Stimulated activated CD4-positive, alpha-beta T cell treated with anti-CD3 and anti-CD28 coated beads, Interleukin-2, amount 100 ng/mL, for 4 hours (primary cell): ENCODE measurements at places on chromosomes 12 and 14.

- no peak for DNase-seq
These were observed at the start of gene SYT10 for GRCh38 chr12:33439587-33440011. TSS of gene SYT10 (minus strand) at chr12:33439819. CDS start at chr12:33439522, 297 bp downstream.

DNA sequence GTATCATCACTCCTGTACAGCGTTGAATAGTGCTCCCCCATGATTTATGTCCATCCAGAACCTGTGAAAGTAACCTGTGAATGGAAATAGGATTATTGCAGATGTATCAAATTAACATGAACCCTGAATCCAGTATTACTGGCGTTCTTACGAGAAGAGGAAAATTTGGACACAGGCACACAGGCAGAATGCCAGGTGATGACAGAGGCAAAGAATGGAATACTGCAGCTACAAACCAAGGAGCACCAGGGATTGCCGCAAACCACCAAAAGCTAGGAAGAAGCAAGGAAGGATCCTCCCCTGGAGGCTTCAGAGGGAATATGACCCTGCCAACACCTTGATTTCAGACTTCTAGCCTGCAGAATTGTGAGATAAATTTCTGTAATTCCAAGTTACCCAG, 113.5 kb upstream of the EGLN3 start:
- DNase-seq: no peak

DNA sequence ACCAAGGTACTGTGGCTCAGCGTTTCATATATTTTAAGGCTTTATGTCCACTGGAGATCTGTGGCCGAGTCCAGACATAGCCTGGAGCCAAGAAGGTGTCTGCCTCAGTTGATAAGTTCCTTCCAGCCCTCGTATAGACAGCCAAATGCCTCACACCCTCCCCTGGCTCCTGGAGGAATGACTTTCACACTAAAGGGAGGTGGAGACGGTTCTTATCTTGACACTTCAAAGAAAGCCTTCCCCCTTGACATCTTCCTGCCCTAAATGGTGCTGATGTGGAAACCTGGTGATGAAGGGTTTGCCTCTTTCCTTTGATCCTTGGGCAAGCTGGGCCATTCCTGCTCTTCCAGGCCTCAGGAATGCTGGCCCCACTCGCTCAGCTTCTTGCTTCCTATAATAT, 474.8 kb upstream of the TBX3 start:
- no peak for DNase-seq

- no peak for DNase-seq
These were observed 354.2 kb downstream of the TMEM121 start for GRCh38 chr14:105880616-105881015.

DNA sequence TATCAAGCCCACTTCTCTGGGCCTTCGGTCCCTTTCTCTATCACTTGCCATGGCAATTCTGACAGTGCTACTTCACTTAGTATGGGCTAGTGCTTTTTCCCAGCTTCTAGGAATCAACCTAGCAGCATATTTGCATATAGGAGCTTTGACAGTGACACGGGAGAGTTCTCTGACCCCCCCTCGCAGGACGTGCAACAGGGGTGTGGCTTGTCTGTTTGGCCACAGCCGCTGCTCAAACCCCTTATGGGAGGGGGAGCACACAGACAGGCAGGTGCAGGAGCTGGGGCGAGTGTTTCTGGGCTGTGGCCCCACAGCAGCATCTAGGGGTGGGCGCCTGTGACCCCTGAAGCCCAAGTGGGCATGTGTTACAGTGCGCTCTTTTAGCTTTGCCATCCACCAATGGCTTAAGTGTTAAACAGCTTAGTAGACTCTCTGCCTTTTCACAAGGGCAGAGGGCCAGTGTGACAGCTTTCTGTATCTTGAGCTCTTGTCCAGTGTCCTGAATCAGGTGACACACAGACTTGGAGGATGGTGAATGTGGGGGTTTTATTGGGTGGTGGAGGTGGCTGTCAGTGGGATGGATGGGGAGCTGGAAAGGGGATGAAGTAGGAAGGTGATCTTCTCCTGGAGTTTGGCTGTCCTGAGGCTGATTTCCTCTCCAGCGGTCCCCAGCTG, 229.3 kb downstream of the PCNX1 start:
- no peak for DNase-seq

GRCh38 chr14:57209561-57209960, 59.1 kb downstream of the EXOC5 start:
- DNase-seq: no peak

DNA sequence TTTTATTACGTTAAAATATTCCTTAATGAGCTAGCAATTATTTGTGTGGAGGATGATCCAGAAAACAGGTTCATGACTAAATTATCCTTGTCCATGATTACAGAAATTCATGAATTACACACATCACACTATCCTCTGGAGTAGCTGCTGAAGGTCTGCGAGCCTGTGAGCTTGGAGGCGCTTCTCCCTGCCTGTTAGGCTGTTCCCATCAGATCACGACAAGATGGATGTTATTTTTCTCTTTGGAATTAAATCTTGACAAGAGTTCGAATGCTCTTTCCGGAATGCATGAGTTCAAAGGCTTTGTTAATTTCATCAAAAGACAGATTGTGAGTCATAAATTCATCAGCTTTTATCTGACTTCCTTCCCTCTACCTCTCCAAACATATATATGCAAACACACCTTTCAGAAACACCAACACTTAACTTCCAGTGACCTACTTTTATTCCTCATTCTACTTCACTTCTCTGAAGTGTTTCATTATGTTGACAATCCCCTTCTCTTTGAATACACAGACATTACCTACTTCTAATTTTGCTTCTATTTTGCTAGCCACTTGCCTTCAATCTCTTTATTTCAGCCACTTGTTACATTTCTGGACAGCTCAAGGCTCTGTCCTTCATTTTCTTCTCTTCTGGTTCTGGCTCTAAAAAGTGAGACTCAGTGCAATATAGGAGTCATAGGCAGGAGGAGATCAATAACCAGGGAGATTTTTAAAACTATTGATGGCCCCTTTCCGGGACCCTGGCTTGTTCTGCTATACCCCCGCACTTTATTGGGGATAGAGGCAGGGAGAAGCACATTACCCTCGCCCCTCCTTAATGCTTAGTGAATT, 274.6 kb downstream of the BTG1 start:
- DNase-seq: no peak

DNA sequence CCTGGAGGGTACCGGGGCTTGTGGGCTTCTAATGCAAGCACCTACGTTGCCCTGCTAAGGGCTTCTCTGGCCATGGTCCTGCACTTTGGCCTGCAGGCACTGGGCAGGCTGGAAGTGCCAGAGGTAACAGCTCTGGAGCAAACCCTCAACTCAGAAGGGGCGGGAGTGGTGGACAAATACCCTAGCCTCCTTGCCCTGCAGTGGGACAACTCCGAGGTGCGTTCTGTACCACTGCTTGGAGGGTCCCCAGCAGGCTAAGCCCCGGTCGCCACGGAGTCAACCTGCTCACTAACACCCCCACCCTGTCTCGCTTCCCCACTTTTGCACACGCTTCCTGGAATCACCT, 20.4 kb upstream of the BEGAIN start:
- no peak for DNase-seq

GRCh38 chr14:93023802-93024434, 91.8 kb downstream of the ITPK1 start:
- DNase-seq: no peak

- no peak for DNase-seq
These were observed 264.0 kb downstream of the EGLN3 start for GRCh38 chr14:33686856-33687255.

- no peak for DNase-seq
These were observed 209.1 kb downstream of the DACT1 start for GRCh38 chr14:58846682-58847465.

DNA sequence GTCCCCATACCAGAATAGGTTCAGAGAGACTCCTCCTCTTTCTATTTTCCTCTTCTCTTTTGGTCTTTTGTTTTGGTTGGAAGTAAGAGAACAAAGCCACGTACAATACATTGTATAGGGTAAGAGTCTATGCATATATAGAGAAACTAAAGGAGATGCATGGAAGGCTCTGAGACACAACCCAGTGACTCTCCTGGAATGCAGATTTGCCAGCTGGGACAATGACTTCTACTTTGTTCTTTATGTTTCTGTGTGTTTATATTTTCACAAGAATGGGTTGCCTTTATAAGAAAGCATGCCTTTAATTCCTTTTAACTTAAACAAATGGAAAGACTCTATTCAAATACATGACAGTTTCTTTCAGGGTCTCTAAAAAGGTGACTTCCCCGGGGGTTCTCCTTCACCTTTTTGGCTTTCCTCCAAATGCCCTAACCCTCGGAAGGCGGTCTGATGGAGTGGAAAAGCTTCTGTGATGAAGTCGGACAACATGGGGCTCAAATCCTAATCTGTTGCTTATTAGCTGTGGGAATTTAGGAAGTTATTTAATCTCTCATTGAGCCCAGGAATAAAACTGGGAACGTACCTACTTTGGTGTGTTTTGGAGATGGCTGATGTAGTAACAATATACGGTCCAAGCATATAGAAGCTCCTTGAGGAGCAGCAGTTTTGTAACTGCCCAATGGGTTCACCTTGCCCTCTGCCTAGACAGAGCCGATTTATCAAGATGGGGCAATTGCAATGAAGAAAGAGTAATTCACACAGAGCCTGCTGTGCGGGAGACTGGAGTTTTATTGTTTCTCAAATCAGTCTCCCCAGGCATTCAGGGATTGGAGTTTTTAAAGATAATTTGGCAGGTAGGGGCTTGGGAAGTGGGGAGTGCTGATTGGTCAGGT, 9.1 kb upstream of the SERPINA1 start:
- no peak for DNase-seq

DNA sequence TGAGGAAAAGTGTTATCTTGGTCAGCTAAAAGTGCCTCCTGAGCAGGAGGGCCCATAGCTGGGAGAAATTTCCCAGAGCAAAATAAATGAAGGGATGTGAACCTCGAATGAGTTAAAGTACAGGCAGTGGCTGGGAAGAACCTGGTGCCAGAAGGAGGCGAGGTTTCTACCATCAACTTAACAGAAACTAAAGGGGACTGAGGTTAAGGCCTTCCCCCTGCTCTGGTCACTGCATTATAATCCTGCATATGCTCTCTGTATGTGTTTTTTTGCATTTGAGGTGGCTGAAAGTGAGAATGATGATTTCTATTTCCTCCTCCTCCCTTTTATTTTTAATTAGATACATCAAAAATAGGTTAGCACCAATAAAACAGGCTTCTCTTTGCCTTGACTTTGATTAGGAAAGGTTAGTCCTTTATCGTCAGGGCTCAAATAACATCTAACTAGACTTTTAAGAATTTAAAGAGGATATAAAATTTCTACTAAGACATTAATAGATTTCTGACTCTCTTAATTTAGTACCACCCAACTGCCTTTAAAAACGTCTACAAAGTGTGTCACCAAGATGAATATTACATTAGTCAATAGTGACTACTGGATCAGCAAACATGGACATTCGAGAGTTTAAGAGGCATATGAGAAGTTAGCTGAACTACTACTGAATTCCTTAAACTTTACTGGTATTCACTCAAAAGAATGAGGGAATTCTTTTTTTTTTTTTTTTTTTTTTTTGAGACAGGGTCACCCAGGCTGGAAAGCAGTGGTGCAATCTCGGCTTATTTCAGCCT, 49.2 kb downstream of the GALNT4 start:
- DNase-seq: no peak

DNA sequence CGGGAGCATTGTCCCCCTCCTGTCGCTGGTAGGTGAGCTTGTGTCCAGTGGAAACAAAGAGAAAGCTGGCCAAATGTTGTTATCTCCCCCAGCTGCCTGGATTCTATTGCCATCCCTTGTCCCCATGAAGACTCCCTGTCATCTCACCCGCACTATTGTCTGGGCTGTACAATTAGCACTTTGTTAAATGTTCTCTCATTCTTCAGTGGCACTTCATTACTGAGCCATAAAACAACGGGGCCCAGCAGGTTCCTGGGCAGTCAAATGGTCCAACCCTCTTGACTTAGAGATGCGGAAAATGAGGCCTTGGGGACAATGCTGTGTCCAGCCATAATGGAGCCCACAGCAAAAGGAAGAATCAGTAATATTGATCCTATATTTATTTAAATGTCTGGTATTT, 13.2 kb upstream of the COL2A1 start:
- no peak for DNase-seq

- no peak for DNase-seq
These were observed 204.7 kb downstream of the BCAT1 start for GRCh38 chr12:24743941-24744793.

DNA sequence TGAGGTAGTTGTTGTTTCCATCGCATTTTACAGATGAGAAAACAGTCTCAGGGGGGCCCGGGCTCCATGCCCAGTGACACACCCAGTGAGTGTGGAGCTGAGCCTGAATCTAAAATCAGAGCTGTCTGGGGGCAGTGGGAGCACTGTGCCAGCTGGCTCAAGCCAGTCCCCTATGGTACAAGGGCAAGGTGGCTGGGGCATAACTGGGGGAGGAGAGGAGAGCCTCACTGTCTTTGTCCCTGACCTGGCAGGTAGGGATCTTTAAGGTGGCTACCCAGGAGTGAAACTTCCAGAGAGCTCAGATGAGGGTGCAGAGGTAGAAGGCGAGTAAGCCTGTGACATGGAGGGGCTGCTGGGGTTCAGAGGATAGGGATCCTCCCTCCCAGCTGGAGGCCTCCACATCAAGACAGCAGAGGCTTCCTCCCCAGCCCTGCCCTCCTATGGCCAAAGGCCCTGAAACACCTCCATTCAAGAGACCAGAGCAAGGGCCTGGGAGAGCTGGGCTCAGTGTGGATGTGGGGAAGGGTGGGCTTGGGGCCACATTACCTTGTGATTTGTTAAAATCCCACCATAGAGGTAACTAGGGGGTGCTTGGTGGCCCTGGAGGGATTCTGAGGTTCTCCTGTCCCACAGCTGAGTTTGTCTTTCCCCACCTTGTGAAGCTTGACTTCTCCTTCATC, 33.1 kb downstream of the ASCL4 start:
- no peak for DNase-seq

GRCh38 chr12:56941299-56942017, 7.2 kb upstream of the SDR9C7 start:
- no peak for DNase-seq

DNA sequence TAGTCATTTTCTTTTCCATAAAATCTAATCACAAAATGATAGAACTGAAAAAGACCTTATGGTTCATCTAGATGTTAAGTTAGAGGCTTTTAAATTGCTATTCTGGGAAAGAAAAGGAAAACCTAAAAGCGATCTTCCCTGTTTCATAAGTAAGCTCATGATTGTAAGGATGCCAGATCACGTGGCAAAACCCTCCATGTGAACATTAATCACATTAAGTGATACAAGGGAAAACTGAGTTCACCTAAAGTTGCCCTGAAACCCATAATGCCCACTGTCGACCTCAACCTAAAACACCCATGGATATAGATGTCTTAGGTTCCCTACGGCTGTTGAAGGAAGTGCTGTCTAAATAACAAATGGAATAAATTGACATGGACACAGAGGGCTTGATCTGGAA, 3.0 kb upstream of the STXBP6 start:
- DNase-seq: no peak

- no peak for DNase-seq
These were observed 171.5 kb downstream of the ANO2 start for GRCh38 chr12:5773550-5773949.

DNA sequence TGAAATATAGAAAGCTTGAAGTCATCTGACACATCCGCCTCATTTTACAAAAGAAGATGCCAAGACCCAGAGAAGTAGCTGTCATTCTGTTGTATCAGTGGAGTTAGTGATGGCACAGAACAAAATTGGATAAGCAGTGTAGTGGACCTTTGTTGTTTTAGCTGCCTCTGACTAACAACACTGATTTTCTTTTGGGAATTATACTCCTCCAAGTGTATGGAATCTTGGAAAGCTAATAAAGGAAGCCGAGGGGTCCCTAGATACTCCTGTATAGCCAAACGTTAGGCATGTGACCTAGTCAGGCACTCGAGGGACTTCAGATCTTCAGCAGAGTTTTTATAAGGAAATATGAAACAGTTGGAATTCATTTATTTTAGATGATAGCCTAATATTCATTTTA, 94.5 kb downstream of the OTOGL start:
- no peak for DNase-seq
